Kidney tubule cell (primary cell): ENCODE measurements at places on chromosomes 5 and 9.
A peak's percentile ranks its signal among the peaks of the same experiment; 100 is the strongest.

- no peak for DNase-seq
Measured at GRCh38 chr5:4542145-4542778, 597.9 kb upstream of the ADAMTS16 start.

- DNase-seq = peak; percentile 69
Measured at GRCh38 chr5:141565826-141566570, 52.8 kb downstream of the DIAPH1 start.

DNA sequence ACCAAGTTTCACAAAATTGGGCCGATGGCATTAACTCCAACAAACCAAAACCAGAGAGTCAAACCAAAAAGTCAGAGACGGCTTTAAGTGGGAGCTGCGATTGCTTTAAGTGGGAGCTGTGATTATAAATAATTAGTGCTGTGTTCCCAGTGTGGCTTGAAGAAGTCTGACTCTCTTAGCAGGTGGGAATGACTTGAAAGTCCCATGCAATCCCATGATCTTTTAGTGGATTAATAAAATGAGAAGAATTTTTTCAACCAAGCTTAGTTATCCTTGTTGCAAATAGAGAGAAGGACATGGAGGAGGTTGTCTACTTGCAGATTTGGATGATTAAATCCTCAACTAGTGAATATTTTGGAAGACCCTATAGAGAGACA is 68.5 kb downstream of the MYO10 start:
- no peak for DNase-seq

GRCh38 chr9:19160085-19160484 is 32.8 kb upstream of the PLIN2 start:
- DNase-seq = no peak

GRCh38 chr5:100505984-100506670 is 29.0 kb upstream of the FAM174A start:
- peak; percentile 64 for DNase-seq

DNA sequence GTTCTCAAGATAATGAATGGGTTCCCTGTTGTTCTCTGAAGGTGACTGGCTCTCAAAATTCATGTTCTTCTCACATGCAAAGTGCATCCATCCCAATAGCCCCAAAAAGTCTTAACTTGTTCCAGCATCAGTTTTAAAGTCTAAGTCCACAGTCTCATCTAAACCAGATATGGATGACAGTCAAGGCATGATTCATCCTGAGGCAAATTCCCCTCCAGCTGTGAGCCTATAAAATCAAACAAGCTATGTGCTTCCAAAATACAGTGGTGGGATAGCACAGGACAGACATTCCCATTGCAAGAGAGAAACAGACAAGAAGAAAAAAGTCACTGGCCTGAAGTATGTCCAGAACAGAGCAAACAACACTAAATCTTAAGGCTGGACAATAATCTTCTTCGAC is 25.4 kb downstream of the FBXO10 start:
- DNase-seq = no peak

GRCh38 chr5:84088996-84089395 is 295.7 kb downstream of the EDIL3 start:
- no peak for DNase-seq

DNA sequence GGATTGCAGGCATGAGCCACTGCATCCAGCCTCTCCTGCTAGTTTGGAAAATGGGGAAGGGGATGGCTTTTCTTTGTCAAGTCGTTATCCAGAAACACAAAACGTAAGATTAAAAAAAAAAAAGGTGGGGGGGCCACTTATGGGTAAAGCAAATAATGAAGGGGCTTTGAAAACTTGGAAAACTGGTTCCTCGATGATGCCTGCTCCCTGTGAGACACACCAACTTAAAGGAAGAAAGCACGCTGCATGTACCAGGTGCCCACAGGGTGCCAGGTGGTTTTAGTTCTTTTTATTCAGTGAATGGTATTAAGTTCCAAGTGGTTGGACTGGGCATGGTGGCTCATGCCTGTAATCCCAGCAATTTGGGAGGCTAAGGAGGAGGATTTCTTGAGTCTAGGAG is 170.1 kb downstream of the GOLPH3 start:
- no peak for DNase-seq

- peak; percentile 73 for DNase-seq
Measured at GRCh38 chr5:169300468-169301385, at the start of gene SLIT3. Gene SLIT3 (minus strand): TSS chr5:169301139. CDS start chr5:169300709, 430 bp downstream.
